Kasumi-1 (cell line): ENCODE measurements at places on chromosomes 7 and 10.

GRCh38 chr10:117188371-117188770, 8.9 kb upstream of the KCNK18 start:
- no peak for DNase-seq

- no peak for DNase-seq
These were observed 90.9 kb upstream of the PIP4K2A start for GRCh38 chr10:22805304-22805703.

- no peak for DNase-seq
These were observed 138.3 kb upstream of the HABP2 start for GRCh38 chr10:113414543-113414942.

GRCh38 chr7:151682831-151683614, 163.3 kb upstream of the RHEB start:
- no peak for DNase-seq

DNA sequence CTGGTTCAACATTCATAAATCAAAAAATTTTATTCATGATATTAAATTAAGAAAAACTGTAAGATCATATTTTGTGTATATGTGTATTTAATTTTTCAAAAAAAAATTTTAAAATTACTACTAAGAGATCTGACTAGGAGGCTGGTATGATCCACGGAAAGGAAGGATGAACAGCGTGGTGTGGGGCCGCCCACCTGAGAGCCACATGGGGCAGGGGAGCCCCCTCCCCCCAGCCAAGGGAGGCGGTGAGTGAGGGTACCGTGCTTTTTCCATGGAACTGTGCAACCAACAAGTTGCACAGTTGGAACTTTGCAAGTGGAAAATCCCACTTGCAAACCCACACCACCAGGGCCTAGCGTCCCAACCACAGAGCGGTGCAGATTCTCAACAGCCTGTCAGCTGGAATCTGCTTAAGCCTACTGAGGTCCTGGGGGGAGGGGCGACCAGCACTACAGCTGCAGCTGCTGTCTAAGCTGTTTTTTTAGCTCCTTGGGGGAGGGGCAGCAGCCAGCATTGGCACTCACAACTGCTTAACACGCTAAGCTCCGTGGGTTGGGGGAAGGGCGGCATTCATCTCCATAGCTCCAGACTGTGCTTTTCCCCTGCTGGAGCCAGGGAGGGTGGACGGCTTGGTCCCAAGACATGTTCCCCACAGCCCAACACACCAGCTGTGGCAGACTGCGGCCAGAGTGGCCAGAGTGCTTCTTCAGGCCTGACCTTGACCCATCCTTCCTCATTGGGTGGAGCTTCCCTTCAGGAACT, 94.2 kb upstream of the IGFBP3 start:
- no peak for DNase-seq

- no peak for DNase-seq
These were observed 179.0 kb downstream of the NOC3L start for GRCh38 chr10:94183666-94184264.

- no peak for DNase-seq
These were observed 61.3 kb upstream of the MET start for GRCh38 chr7:116610721-116611120.

GRCh38 chr10:56991591-56992069, 630.6 kb upstream of the ZWINT start:
- DNase-seq = no peak

DNA sequence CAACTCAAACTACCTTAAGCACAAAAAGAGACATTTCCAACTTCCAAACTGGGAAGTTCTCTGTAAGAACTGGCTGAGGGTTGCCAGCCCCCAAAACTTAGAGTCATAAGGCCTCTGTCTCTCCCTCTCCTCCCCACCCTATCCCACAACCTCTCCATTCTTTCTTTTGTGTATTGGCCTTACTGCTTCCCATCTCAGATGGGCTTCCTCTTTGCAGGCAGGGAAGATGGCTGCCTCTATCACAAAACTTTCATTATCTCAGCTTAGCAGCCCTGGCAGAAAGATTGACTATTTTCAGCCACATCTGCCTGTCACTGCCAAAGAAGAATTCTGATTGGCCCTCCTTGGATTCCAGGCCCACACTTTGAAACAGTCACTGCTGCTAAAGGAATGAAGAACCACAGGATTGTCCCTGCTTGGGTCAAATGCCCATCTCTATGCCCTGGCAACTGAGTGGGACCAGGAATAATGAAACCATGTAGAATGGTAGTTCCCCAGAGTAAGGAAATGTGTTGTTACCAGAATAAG, 58.0 kb upstream of the PRKAR2B start:
- no peak for DNase-seq

GRCh38 chr10:32957341-32958084, 517 bp downstream of the ITGB1 start:
- DNase-seq = peak; percentile 44

GRCh38 chr7:122750389-122750788, 47.7 kb upstream of the RNF148 start:
- DNase-seq = no peak

DNA sequence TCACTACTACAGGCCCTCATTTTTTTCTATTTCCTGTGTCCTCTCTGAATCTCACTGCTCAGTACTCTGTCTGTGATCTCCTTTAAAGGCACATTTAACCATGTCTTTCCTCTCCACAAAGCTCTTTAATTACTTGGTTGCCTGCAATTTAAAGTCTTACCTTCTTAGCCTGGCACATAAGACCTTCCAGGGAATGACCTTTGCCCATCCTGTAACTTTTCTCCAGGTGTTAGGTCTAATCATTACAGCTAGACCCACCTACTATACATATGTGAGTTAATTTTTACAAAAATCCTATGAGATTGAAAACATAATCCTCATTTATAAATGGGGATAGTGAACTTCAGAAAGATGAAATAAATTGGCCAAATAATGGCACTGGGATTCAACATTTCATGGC, 244.1 kb upstream of the RHOBTB1 start:
- DNase-seq = no peak

- DNase-seq = no peak
These were observed 12.5 kb upstream of the RNF148 start for GRCh38 chr7:122715183-122715582.

DNA sequence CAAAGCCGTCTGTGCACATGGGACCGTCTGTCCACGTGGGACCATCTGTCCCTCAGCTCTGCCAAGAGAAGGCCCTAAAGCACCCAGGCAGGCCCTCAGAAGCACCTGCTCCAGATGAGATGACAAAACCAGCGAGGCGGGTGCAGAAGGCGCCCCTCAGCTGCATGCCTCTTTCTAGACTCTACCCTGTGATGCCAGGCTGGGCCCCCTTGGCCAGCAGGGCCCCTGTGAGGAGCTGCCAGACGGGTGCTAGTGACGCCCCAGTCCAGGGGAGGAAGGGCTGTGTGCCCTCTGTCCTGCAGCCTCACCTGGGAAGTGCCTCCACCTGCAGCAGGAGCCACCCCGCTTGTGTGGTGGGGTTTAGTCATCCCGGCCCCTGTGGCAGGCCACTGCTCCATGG, 309.2 kb upstream of the SHH start:
- DNase-seq = no peak

- no peak for DNase-seq
These were observed 142.1 kb downstream of the SLC25A13 start for GRCh38 chr7:96179837-96180236.

DNA sequence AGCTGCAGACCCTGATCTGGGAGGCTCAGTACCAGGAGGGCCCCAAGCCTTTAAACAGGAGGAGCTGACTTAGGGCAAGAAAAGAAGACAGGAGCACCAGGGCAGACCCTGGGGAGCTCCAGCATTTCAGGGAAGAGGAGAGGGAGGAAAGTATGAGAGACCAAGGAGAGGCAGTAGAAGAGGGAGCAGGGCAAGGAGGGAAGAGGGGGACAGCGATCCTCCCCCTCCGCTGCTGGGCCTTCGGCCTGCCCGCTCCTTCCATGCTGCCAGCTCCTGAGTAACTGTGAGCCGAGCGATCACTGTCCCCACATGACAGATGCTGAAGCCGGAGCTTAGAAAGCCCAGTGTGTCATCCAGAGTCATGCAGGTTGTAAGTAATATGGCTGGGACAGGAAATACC, 65.9 kb downstream of the ALOX5 start:
- no peak for DNase-seq

DNA sequence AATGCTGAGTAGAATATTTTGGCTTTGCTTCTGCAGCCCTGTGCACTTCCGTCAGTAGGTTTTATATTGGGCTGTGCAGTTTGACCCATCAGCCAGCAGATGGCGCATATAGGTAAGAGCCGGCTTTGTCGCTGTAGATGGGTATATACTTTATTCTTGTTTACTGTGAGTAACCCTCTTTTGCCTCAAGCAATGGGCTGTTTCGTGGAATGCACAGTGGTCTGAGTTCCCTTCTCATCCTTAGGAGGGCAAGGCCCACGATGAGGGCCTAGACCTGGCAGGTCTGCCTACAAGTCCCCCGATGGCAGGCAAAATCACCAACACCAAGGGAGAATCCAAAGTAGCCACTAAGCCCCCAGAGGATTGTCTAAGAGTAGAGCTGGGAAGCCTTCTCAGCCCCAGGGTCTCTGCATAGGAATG, 1002.9 kb upstream of the KCND2 start:
- DNase-seq = peak; percentile 83

DNA sequence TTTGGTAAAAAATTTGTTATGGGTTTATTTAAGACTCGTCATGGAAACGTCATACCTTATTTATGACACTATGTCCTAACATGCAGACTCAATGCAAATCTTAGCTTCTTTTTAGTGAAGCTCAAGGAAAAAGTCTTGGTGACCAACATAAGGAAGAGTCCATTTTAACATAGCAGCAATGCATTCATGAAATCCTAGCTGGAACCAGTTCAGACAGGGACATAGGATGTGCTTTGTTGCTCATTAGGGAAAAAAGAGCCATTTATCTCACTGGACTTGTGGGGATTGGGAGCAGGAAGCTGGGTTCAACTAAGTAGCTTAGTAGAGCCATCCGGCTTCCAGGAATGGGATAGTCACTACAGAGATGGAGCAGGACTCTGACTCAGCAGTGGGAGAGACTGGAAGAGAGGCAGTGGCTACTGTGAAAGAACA, 100.7 kb upstream of the DKK1 start:
- no peak for DNase-seq

GRCh38 chr10:50937230-50937907, 51.9 kb upstream of the A1CF start:
- peak; percentile 70 for DNase-seq

DNA sequence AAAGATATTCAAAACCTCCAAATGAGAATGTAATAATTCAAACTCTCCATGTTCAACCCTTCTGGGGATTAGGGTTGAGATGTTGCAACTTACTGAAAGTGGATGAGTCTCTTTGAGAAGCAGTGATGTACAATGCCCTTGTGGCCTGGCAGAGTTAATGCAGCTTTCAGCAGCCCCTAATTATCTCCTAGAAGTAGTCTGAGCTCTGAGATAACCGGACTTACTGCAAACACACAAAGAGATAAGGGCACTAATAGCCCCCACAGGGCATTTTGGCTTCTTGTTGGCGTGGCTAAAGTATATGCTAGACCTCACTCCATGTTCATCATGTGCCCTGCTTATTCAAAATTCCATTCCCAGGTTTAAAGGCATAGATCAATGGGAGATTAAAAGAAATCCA, 404.7 kb downstream of the NEBL start:
- DNase-seq = peak; percentile 14

DNA sequence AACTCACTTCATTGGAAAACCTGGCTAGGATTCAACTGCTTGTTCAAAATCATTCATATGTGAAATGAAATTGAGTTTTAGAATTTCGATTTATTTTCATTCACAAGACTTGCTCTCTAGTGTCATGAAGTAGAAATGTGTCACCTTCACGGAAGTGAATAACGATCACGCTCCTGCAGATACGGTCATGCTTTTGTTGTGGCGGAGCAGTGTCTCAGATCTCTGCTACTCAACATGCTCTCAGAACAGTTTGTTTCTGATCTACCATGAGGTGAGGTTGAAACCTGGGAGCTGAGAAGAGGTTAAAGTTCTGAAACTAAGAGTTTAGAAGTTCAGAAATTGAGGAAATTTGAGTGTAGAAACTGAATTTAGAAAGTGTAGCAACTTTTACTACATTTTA, 13.8 kb upstream of the PITRM1 start:
- no peak for DNase-seq

GRCh38 chr10:86049442-86049841, 317.2 kb downstream of the GRID1 start:
- DNase-seq = no peak

- DNase-seq = no peak
These were observed 124.9 kb downstream of the ELFN1 start for GRCh38 chr7:1794888-1795542.

GRCh38 chr7:151132461-151133205, 34.9 kb downstream of the GBX1 start:
- DNase-seq = no peak

DNA sequence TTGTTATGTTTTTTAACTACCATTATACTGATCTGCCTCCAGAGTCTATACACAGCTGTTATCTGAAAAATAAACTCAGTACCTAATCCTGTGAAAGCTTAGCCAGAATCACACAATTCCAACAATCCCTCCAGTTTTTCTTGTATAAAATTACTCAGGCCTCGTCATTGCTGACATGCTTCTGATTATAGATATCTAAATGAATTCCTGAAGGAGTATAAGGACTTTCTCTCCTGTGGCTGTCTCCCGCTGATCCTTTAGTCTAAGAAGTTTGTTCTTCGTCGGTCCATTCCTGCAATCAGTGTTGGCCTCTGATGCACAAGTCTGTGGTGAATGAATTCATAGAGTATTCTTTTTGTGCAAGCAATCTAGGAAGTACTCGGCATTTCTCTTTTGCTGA, 288.9 kb upstream of the SEMA3C start:
- no peak for DNase-seq

- peak; percentile 6 for DNase-seq
These were observed 132.9 kb downstream of the LRRN3 start for GRCh38 chr7:111223802-111224253.

- no peak for DNase-seq
These were observed 516.9 kb downstream of the DNAJB6 start for GRCh38 chr7:157853789-157854065.

- DNase-seq = no peak
These were observed 174.0 kb downstream of the WDR37 start for GRCh38 chr10:1230138-1230537.

DNA sequence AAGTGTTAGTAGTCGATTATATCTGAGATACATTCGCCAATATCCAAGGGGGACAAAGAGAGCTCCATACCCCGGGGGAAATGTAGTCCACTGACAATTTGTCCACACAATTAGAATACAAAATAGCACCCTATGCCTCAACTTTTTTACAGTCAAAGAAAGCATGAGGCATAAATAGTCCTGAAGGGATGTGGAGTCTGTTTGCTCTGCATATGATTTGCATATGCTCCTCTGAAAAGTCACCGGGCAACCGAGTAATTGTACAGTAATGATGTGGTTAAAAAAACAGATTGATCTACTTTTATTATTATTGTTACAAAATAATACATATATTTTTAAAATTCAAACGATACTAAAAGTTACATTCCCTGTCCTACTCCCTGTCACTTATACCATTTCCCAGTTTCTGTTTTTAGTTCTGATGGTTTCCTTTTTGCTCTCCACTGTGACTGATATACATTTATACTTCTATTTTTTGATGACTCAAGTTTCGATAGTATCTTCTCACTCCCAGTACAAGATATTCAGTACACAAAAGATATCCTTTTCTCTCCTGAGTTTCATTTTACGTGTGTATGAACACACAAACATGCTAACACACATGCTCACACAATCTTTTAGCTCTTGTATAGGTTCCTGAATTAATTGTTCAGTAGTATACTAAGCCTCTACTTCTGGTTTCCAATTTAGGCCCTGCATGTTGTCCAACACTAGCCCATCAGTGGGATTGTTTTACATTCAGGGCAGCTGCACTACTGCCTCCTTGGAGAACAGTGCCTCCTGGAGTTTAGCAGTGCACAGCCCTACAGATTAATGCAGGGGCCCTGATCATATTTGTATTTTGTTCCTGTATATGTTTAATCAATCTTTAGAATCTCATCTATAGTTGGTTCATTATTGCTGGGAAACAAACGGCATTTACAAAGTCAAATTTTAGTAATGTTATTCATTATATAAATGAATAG, 130.9 kb downstream of the TES start:
- no peak for DNase-seq
